Regular cardiac myocyte (primary cell): ENCODE measurements at places on chromosomes 11 and 22. TPM values are rescaled to one million over a fixed set of nuclear protein-coding genes. Genes with fewer than 3 reads are reported as not detected.

The DUSP8 gene
- 0.28 and 0.38 TPM in 2 replicates for total RNA-seq

The C11orf91 gene
- not detected in 2 replicates for total RNA-seq

The PPFIBP2 gene
- 13.8 and 20.3 TPM in 2 replicates for total RNA-seq

The PANX3 gene
- total RNA-seq, result not detected in 2 replicates

The SEPTIN5 gene
- 12.1 and 39.2 TPM in 2 replicates for total RNA-seq

The MMP13 gene
- total RNA-seq, result not detected in 2 replicates

The OR10D3 gene
- total RNA-seq, result not detected in 2 replicates

The FGF4 gene
- total RNA-seq, result not detected in 2 replicates

The SCUBE1 gene
- total RNA-seq, result under 0.01 TPM in 1 of 2 replicates, not detected in the other

The DBX1 gene
- total RNA-seq, result not detected in 2 replicates

The CAVIN3 gene
- total RNA-seq, result 189 and 198 TPM in 2 replicates

The TBX1 gene
- under 0.01 and 0.85 TPM in 2 replicates for total RNA-seq

The C11orf86 gene
- not detected in 2 replicates for total RNA-seq

The SMIM35 gene
- not detected in 2 replicates for total RNA-seq

The RANBP1 gene
- total RNA-seq, result 194 and 470 TPM in 2 replicates
